ENCODE measurements at places on chromosomes 7 and 10.

DNA sequence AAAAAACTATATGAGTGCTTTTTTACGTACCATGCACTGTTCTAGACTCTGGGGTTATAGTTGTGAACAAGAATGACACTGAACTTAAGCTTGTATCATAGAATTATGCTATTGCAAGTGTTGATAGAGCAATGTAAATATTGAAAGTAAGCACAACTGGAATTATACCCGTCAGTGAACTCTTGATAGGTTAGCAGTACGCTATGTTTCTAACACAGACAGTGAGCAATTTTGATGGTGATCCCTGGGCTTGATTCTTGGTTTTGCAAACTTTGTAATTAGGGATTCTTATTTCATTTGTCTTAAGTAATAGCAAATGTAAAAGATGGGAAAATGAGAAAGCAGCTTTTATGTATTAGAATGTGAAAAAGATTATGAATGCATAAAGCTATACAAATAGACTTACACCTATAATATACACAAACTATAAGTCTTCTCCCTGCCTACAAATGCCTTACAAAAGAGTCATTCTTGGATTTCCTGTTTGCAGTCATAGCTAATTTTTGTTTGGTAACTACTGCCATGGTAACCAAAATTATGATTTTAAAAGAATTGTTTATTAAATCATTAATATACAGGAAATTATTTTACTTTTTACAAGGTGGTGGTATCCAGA lies 6.7 kb downstream of the TES start:
- no peak for DNase-seq

DNA sequence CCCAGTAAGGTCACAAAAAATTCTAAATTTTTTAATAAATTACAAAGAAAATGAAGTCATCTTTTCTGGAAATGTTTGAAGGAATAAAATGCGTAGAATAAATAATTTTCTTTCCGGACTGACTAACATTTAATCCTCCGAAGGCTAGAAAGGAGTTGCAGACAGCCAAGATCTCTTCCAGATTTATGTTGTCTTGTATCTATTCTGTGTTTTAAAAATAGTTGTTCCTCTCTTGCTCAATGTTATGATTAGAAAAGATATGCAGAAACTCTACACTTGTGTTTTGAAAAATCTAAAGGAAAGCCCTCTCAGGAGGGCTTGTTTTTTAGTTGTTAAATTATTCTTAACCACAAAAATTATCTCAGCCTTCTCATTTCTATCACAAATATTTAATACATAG lies 70.7 kb downstream of the MACC1 start:
- no peak for DNase-seq

DNA sequence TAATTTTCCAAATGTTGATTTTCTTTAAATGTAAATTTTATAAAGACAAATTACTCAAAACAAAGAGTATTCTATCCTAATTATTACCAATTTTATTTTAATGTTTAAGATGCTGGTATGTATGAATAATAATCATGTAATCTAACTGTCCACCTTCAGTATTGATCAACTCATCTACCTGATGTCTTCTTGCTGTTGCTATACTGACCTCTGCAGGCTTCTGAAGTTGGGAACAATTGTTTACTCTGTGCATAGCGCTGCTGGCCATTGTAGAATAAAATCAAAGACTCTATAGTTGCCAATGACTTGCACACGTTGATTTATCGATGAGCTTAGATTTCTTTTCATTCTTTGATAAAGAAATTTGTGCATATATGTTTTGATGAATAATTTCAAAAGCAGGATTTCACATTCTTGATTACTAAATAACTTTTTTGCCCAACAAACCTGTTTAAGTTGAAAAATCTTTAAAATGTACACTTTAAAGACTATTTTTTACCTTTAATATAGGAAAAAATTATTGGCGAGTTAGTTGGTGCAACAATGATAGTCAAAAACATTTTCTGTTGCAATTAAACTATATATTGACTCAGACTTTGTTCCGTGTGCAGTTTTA lies 282.3 kb downstream of the TFEC start:
- DNase-seq = no peak

DNA sequence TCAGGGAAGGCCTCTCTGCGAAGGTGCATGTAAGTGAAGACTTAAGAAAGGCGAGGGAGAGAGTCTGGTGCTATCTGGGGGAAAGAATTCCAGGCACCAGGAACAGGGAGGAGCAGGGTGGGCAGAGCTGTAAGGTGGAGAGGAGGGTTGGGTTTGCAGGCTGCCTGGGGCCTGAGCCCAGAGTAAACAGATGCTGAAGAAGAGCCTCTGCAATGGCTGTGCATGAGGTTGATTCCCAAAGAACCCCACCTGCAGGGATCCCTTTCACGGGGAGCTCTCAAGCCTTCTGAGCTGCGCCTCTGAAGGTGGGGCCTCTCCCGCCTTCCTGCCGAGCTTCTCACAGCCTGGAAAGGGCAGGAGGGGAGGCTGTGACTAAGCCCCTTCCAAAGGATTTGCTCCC lies 115.1 kb downstream of the RNF216 start:
- DNase-seq = peak; percentile 19

GRCh38 chr7:64688988-64689387 lies 23.1 kb downstream of the ZNF107 start:
- DNase-seq = no peak

- no peak for DNase-seq
Observed at GRCh38 chr10:5423771-5424170, 11.4 kb downstream of the NET1 start.

DNA sequence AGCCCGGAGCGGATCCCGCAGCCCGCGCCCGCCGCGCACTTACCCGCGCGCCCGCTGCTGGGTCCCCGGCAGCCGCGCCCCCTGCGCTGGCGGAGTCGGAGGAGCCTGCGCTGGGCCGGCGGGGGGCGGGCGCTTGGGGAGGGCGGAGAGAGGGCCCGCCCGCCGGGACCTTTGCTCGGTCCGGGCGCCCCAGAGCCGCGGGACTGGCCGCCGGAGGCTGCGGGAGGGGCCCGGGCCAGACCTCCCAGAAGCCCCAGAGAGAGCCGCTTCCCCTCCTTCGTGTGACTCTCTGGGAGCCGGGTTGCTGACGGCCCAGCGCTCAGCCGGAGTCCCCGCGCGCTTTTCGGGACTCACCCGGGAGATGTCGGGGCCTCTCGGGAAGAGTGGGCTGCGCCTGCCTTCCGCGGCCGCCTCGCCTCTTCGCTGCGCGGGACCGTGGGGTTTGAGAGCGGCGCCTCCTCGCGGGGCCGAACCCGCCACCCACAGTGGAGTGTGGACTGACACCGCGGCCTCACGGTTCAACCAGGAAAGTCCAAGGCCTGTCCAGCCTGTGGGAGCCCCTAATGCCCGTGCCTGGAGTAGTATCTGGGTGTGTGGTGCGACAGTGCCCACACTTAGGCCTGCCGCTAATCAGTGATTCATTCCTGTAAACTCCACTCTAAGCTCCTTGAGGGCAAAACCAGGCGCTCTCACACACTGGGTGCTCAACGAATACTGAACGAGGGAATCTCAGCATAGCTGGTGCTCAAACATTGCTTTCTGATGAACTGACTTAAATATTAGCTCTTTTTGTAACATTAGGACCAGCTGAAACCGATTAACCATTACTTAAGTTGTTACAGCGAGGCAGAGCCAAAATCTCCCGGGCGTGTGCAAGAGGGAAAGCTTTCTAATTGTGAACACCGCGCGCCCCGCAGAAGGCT lies at the start of gene GSDME:
Gene GSDME, minus strand, starts transcription at position 112 of the 923 bp plus-strand sequence. CDS start 7,690 bp downstream, outside the sequence.
- peak; percentile 87 for DNase-seq

DNA sequence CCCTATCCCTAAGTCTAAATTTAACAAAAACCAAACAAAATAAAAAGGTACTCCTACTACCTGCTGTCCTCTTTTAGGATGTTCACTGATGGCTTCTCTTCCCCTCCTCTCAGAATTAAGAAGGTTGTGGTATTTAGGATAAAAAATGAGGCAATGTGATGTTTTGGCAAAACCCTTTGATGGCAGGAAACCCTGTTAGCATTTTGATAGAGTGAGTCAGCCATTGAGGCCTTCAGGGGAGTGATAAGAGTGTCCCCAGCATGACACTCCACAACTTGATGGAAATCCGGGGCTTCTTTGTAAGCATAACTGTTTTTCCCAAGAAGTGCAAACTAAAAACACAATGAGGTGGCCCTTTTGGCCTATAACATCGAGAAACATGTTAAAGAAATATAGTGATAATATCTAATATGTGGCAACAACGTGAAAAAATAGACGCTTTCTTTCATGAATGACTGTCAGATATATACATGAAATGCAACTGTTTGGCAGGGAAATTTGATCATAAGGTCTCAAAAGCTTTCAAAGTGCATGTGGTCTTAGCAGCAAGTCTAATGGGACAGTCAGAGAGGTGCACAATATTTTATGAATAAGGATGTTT lies 55.0 kb downstream of the PRTFDC1 start:
- no peak for DNase-seq

DNA sequence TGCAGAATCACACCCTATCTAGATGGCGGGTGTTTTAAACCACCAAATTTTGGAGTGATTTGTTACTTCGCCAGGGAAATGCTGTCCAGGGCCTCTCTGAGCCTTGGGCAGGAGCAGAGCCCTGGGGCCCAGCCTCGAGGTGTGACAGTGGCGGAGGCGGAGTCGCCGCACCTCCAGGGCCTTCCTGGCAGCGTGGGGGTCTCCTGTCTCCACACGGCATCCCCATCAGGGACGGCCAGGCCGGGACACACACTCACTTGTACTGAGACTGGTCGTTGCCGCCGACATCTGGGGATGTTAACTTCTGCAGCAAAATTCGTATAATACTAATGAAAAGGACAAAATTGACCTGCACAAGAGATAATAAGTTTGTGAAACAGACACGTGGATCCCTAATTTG lies 110.7 kb downstream of the VIPR2 start:
- DNase-seq = peak; percentile 73

DNA sequence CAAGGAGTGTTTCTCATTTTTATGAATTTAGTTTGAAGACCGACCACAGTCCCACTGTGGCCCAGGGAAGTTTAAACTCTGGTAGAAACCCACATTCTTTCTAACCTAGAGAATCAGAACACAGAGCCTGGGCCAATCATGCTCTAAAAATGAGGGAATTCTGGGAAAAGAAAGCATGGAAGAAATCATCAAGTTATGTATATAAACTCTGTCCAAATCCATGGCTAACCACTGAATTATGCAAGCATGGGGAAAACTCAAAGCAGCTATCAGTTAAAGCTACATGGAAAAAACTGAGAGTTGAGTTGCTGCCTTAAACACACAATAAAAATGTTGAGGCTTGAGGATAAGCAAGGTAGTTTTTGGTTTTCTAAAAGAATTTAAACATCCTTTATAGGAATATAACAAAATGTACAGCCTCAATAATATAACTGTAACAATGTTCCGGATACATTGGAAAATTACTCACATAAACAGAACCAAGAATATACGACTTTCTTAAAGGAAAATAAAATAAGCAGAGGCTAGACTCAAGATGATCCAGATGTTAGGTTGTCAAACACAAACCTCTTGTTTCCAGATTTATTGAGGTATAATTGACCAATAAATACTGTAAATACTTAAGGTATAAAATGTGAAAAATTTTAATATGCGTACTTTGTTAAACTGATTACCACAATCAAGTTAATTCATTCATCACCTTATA lies 311.2 kb upstream of the GNAI1 start:
- DNase-seq = no peak

DNA sequence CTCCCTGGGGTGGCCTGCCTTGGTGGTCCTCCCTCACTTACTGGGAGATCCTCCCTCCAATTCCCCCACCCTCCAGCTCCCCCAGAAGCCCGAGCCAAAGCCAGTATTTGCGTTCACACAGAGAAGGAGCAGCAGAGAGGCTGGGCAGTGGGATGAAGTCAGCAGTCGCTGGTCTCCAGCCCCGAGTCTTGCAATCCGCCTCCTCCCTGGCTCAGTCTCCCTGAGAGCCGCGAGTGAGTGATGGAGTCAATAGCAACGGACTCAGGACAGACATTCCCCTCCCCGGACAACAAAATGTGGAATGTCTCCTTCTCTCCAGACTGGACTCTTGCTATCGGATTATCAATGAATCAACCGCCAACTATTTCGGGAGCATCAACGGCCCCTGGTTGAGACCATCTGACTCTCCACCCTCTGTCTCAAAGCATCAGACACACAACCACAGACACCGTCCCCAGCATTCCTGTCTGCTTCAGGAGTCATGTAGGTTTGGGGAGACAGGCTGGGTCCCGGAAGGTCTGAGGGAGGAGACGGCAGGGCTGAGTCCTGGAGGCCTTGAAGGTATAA lies 178.4 kb downstream of the SH3PXD2A start:
- DNase-seq = peak; percentile 95

DNA sequence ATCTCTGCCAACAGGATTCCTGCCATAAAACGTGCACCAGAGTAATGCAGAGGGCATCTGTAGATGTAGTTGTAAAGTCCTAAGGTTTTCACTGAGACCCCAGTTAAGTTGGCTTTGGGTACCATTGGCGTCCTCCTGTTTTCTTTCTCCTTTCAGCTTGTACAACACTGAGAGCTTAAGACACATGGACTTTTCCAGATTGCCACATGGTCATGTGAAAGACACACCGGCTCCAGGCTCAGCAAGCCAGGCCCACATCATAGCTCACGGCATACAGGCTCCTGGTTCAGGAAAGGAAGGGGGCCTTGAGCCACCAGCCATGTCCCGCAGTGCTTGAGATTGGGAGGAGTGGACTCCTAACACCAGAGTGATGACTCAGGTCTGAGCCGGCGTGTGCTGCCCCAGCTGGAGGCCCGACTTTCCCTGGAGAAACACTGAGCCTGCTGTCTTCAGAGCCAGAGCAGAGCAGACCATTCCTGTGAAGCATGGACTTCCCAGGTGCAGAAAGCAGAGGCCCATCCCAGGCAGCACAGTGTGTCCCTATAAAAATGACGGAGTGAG lies 252.7 kb downstream of the PRPF18 start:
- DNase-seq = no peak

DNA sequence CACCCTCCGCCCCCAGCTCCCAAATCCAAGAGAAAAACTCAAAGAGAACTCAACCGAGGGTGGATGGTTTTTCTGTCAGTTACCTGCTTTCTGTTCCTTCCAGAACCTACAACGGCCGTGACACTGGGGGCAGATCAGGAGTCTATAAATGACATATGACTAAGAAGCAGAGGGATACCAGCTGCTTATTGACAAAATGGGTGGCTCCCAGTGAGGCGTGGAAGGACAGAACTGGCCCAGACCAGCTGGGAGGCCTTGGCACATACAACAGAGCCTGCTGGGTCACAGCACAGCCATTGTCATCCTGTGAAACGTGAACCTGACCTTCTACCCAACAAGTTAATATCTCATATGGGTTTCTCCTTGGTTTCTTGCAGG lies 84.3 kb upstream of the ADRB1 start:
- DNase-seq = no peak

GRCh38 chr10:10798102-10798863 lies 219.4 kb upstream of the CELF2 start:
- no peak for DNase-seq

GRCh38 chr7:6615723-6616555 lies 529 bp downstream of the ZNF853 start:
- DNase-seq = no peak
